ENCODE measurements at places on chromosomes 4 and X.
A peak's percentile ranks its signal among the peaks of the same experiment; 100 is the strongest.

DNA sequence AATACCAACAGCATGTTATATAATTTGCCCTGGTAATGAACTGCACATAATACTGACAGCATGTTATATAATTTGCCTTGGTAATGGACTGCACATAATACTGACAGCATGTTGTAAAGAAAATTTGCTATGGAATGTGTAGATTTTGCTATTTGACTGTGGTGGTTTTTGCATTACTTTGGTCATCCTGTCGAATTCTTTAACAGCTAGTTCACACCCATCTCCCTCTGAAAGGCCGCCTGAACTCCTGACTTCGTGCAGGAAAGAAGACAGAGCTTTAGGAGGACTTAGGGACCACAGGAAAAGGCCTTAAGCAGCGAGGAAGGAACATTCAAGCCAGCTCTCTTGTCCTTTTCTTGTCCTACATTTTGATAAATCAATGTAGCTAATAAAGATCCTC is 45.2 kb upstream of the DCLK2 start:
- no peak for DNase-seq

GRCh38 chr4:177282284-177282835 is 27.3 kb upstream of the NEIL3 start:
- no peak for DNase-seq

- peak; percentile 90 for DNase-seq
Observed at GRCh38 chr4:151014521-151015458, at the start of gene LRBA. Gene LRBA (minus strand): TSS chr4:151015284. CDS start chr4:151014642, 642 bp downstream.

DNA sequence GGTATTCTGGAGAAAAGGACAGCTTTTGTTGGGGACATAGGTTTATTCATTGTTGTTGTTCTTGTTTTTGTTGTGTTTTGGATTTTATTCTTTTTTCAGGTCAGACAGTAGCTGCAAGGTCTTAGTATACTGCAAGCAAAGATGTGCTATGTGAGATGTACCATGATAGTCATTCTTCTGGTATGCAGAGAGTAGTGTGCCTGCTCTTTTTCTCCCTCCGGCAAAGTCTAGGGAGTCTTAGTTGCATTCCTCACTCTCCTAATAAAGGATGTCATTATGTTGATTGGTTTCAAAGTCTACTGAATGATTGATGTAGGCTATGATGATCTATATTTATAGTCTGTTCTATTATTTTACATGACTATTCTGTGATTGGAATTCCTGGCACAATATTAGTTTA is 119.9 kb upstream of the POF1B start:
- DNase-seq = no peak

DNA sequence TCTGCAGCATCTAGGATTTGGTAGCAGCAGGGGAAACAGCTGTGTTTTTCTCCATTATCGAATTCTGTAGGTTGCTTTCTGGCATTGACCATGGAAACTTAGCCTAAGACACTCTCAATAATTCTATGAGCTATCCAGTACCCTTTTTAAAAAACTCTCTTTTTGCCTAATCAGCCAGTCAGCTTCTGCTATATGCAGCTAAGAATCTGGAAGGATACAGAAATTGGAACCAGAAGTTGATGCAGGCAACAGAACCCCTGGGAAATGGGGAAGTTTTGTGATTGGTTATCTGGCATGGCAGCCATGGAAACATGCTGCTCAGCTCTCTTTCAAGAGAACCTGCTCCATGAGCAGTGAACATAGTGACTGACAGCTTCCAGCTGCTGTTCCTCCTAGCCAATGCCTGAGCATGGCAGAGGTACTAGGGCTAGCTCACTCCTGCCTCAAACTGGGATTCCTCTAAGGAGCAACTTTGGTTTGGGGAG is 417.6 kb upstream of the MAOA start:
- no peak for DNase-seq

- DNase-seq = no peak
Observed at GRCh38 chr4:66062044-66062443, 391.8 kb upstream of the EPHA5 start.

DNA sequence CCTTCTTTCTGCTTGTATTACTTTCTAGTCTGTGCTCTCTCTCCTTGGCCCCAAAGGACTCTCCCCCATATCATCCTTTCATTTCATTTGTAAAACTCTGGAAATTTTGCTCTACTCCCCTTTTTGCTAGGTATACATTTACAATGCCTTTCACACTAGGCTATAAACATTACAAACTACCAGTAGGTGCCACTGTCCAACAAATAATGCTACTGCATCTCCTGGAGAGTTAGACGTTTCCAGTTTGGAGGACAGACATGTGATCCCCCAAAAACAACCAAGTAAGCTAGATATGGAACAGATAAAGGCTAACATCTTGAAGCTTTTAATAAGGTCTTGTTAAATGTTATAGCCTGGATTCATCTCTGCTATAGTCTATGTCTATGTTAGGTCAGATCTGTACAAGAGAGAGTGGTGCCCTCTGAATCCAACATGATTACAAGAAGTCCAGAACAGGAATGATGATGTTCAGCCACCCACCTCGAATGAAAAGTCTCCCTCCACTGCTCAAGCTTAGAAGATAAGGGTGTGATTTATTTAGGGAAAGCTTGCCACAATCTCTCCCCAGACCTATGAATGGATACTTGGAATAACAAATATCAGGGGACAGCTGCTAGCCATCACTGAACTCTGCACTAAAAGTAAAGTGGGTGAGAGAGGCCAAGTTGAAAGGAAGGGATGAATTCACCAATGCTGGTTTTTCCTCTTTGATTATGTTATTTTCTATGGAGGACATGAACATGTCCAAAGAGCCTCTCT is 14.3 kb downstream of the CBR4 start:
- no peak for DNase-seq

Data from activated CD4-positive, alpha-beta T cell treated with anti-CD3 and anti-CD28 coated beads, Interleukin-2, Interleukin-4, amounts not matched to agents 100 ng/mL and 50 ng/mL, durations not matched to agents 16 hours and 8 hours (primary cell).